Activated T-helper 1 cell treated with anti-CD3 and anti-CD28 coated beads, Interleukin-2, amount 50 U/mL, for 16 hours (primary cell): ENCODE measurements at places on chromosomes 7 and 10.

DNA sequence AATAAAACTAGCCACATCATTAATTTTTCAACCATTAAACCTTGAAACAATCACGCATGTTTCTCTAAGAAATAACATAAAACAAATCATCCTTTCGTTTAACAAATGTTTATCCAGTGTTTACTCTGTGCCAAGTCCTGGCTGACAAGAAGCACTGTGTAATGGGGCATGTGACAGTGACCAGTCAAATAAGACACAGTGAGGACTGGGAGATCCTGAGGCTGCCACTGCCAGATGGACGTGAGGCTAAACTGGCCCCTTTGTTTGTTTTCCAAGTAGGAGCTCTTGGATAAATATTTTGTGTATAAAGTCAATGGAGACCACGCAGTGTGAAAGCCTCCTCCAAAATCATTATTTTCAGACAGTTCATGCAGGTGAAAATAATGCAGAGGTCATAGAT is 626.2 kb downstream of the SUGCT start:
- no peak for DNase-seq

DNA sequence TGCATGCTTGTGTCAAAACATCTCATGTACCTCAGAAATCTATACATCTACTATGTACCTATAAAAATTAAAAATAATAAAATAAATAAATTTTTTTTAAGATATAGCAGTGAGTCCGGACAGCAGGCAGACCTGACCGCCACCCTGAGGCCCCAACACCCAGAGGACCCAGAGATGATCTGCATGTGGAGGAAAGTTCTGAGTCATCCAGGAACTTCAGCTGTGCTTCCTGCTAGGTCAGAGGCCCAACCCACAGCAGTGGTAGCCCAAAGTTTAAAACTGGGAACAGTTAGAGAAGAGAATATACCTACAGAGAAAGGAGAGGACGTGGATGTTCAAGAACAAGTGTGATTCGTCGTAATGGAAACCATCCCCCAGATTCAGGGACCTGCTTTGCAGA is 683.7 kb upstream of the NRP1 start:
- DNase-seq: no peak

- no peak for DNase-seq
Observed at GRCh38 chr7:7202375-7202720, 20.0 kb downstream of the C1GALT1 start.

- no peak for DNase-seq
Observed at GRCh38 chr10:13395540-13395939, 47.4 kb upstream of the SEPHS1 start.

DNA sequence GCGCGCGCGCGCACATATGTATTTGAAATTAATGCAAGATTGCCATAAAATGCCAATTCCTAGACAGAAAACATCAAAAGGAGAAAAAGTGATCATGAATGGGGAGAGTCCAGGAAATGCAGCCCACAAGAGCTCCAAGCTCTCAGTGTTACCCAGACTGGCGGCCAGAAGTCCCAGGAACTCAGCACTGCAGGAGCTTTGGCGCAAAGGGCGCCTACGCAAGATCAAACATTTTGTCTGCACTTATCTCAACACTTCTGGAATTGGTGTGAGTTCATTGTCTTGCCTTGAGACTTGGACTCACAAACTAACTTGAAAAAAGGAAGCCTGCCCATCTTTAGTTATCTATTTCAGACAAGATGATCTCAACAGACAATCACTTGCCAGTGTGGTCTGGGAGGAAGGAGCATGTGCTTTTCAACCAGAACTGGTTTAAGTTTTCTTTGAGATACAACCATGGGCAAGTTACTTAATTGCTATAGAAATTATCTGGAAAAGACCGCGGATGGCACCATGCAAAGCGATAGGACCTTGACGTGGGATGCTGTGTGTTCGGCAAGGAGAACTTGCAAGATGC is 77.2 kb downstream of the KIAA1549 start:
- no peak for DNase-seq
